Left lobe of liver (tissue), 2 donors: ENCODE measurements at places on chromosomes 3 and 15. TPM values are rescaled to one million over a fixed set of nuclear protein-coding genes. Genes with fewer than 3 reads are reported as not detected.

DNA sequence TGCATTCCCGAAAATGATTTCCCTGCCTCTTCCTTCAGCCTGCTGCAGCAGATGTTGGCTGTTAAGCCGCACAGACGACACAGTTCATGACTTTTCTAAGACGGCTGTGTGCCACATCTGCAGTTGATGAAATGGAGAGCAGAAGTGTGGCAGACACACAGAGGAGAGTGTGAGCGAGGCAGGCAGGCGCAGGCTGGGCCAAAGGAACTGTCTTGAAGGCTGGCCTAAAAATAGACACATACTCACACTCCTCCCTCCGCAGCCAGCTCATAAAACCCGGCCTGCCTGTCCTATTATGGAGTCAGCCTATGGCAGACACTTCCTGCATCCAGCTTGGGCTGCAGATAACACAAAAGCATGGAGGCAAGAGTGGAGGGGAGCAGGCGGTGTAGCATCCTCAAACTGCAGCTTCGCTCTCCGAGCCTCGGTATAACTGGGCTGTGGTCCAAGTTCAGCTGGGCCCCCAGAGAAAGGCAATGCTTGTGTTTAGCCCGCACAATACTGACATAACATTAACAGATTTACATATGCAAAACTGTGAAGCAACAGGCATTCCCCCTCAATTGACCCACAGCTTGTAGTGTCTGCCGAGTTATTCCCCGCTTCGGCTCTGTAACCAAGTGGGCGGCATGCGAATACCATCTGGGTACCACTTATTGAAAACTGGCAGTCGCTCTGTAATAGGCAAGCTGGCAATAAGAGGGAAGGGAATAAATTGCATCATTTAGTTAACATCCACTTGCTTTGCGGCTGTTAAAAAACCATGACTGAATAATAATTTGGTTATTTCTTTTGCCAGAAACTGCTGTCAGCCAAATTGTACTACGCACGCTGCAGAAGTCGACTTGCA, 40.8 kb downstream of the FOXP1 start:
- DNase-seq = no peak

DNA sequence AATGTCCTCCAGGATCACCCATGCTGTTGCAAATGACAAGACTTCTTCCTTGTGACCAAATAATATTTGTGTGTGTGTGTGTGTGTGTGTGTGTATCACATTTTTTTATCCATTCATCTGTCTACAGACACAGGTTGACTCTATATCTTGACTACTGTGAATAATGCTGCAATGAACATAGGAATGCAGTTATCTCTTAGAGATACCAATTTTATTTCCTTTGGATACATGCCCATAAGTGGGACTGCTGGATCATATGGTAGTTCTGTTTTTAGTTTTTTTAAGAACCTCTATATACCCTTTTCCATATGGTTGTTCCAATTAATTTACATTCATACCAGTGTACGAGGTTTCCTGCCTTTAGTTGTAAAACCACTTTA, 41.7 kb downstream of the GPR176 start:
- DNase-seq = no peak

- no peak for DNase-seq
Observed at GRCh38 chr3:48440590-48440958, 517 bp downstream of the TMA7 start.

DNA sequence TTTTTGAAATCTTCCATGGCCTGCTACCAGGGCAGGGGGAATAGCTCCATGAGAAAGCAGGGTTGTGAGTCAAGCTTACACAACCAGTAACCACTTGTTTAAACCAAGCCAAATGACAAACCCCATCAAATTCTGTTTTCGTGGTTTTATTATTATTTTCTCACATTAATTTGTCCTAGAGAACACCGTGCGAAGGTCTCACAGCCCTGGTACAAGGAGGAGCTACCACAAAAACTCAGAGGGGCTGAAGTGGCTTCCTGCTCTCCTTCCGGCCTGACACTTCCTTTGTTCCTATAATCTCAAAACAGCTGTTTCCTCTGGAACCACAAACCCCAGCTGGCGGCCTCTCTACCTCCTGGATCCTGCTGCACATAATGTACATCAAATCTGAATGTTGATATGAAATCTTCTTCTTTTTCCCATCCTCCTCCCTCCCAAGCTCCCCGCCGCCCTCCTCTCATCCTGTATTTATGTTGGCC, 375.9 kb downstream of the MCTP2 start:
- no peak for DNase-seq

Gene DUOXA2
- total RNA-seq = not detected

Gene MYLK
- 144 TPM for total RNA-seq

Gene FBXO40
- total RNA-seq = 0.03 TPM

Gene PEX11A
- 25.8 TPM for total RNA-seq

Gene GOLGA8R
- total RNA-seq = 3.9 TPM

Gene SI
- total RNA-seq = not detected
